ENCODE measurements at places on chromosomes 12 and 14.

DNA sequence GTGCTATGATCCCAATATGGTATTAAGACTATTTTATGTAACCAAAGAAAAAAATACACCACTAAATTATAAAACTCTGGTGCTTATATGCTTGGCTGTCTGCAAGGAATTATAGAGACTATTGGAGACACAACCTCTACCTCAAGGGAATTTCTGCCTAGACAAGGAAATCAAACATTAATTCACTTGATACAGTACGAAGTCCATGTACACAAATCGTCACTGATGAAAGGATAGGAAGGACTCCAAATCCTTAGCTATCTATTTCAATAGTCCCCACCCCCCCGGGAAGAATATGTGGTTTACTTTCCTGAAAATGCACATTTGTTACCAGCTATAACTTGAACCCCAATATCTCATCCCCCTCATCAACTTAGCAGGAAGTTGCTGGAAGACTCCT is 21.9 kb downstream of the RTN1 start:
- no peak for DNase-seq

DNA sequence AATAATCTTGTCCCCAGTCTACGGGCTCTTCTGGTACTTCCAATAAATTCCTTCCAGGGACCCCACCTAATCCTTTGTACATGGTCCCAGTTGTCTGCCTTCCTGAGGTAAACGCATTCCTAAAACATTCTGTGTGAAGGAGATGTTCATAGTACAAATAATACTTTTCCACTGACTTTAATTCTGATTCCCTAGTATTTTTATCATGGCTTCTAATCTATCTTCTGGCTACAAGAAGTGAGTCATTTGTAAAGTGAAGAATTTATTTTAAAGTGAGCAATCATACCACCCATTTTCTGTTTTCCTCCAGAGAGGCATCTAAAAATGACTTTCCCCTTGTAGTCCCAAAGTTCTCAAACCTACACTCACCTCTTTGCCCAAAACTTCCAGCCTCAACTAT is 65.9 kb upstream of the NUDT4 start:
- DNase-seq, result no peak

DNA sequence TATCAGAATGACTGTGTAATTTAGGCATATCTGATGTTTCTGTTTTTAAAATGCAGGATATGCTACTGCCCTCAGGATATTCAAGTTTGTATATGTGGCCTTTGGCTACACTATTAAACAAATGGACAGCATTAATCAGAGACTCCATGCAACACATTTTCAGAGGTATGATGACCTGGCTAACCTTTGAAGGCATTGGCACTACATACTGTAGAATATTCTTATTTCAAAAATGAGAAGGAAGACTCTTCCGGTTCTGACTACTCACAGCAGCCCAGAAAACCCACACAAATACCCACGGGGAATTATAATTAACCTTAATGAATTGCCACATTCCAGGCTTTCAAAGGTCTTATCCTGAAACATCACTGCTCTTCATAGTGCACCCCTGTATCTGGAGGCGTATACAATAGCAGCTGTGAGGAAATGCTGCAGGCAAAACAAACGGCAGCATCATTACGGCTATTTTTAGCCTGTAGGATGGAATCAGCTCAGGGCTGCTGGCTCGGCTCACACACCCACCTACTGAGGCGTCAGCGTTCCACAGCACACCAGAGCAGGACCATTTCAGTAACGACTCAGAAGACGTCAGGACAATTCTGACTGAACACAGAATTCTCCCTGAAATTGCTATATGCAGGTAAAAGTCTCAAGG is 648.5 kb downstream of the RPS29 start:
- no peak for DNase-seq

DNA sequence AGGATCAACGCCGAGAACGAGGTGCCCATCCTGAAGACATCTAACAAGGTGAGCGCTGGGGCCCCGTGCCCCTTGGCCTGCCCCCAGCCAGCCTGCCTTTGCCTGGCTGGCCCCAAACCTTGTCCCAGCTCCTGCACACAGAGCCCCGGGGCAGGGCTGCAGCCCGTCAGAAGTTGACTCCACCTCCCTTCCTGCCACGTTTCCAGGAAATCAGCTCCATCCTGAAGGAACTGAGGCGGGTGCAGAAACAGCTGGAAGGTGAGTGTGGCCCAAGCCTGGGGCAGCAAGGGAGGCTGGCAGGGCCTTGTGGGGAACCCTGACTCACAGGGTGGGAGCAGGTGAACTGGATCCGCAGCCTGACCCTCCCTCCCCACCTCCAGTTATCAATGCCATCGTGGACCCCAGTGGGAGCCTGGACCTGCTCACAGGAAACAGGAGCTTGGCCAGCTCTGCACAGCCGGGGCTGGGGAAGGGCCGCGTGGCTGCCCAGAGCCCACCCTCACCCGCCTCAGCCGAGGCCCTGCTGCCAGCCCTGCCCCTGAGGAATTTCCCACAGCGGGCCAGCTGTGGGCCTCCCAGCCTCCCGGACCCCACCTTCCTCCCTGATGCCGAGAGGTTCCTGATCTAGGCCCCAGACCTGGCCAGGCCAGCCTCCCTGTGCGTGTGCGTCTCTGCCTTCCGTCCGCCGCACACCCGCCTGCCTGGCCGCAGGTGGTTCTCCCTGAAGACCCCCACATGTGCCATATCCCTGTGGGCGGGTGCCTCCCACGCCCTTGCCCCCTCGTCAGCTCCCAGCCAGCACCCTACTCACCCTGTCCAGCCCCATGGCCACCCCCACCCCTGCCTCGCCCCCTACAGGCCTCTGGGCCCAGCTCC is 29.5 kb downstream of the CEP170B start:
- no peak for DNase-seq

- DNase-seq, result no peak
Measured at GRCh38 chr14:75267141-75267721, 11.4 kb upstream of the FOS start.

- no peak for DNase-seq
Measured at GRCh38 chr12:99611117-99611516, 36.4 kb upstream of the GARIN6 start.

DNA sequence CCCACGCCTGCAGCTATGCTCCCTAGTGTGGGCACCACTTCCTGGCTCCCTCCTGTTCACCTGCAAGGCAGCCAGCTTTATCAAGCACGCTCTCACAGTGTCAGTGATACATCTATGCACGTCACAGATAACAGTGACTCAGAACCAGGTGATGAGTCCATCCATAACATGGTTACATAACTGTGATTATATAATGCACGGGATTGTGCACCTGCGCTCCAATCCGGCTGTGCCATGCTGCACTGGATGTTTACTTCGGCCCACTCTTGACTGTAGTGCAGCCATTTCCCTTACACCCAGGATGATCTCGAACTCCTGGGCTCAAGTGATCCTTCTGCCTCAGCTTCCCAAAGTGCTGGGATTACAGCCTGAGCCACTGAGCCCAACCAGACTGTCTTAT is 38.4 kb upstream of the CEP83 start:
- no peak for DNase-seq

DNA sequence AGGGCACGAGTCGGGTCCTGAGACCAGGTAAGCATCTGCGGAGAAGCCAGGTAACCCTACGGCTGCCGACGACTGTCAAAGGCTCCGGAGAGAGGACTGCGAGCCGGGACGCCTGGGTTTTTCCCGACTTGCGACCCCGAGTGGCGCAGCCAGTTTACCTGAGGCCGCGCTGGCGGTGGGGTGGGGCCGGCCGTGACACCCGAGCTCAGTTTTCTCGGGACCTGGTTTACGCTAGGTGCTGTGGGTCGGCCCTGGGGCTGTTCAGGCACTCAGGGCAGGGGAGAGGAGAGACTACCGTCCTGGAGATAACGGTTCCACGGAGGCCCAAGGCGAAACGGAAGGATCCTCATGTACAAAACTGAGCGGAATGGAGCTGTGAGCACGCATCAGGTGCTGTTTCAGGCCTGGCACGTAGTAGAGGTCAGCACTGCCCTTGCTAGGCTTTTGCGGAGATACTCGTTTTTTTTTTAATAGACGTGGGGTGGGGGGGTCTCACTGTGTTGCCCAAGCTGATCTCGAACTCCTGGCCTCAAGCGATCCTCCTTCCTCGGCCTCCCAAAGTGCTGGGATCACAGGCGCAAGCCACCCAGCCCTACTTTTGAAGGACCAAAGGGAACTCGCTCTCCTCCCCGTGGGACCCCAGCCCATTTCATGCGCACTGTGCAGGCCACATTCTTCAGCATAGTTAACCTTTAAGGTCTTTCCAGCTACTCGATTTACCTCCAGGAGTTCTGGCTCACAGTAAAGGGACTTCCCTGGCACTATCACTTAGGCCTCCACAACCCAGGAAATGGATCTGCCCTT is 471 bp downstream of the MTRFR start:
- no peak for DNase-seq

GRCh38 chr12:50246873-50247612 is 36.3 kb downstream of the LIMA1 start:
- no peak for DNase-seq

DNA sequence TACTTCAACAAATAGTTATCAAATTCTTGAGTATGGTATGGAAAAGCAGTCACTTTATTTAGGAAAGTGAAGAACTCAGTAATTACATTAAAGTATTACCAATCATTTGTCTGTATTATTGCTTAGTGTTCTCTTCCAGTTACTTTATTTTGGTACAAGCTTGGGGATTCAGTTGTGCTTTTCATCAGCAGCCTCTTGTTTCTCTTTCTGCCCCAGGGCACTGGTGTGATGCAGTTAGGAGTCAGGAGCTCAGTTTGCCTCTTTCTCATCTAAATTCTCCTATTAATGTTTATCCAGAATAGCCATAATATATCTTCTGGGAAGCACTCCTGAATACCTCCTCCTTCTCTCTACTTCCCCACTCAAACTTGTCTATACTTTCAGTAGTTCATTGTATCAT is 25.7 kb downstream of the PMCH start:
- no peak for DNase-seq

GRCh38 chr14:67514650-67515385 is 18.3 kb upstream of the PLEKHH1 start:
- no peak for DNase-seq

GRCh38 chr12:93978553-93978952 is 169.8 kb upstream of the PLXNC1 start:
- DNase-seq, result no peak

- no peak for DNase-seq
Measured at GRCh38 chr14:30303350-30303749, 255.6 kb upstream of the G2E3 start.

DNA sequence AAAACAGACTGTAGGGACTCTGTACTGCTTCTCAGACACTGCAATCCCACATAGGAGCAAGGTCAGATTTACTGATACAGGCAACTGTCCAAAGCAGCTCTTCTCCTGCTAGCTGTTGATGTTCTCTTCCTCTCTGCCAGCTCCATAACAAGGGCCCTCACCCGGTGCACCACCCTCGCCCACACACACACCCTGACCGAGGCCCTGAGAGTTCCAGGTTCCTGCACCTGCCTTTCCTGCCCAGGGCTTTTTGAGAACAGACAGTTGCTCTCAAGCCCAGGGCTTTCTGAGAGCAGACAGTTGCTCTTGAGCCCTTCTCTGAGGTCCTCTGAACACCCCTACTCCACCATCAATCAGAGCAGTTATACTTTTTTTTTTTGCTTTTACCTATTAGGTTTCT is 233.8 kb upstream of the GARIN6 start:
- DNase-seq, result no peak

DNA sequence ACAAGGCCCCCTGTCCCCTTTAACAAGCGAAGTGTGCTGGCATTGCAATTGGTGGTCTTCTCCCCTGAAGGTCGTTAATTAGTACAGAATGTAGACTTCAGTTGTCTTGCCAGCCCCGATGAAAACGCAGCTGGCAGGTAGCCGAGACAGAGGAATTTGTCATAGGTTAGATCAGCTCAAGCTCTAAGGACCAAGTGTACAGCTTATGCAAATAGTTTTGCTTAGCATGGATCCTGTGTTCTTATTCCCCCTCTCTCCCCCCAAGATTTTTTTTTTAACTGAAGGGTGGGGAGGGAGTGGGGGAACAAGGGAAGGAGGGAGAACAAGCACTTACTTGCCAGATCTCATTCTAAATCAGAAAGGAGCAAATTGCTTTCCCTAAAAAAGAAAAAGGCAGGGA is 58.6 kb upstream of the PARP11 start:
- no peak for DNase-seq

DNA sequence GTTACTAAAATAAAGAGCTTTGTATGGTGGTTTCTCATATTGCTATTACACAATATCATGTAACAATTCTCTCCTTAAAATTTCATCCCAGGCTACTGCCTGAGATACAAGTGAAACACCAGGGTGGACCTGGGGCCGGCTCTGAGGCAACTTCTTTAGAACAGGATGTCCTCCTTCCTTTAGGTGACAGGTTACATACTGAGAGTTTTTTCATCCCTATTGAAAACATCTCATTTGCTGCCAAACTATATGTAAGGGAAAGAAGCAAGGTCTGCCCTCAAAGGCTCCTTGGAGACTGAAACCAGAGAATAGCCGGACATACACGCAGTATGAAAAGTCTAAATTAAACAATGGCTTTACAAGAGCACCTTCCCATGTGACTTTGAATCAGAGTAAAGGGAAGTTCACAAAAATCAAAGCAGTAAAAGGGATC is 139.9 kb downstream of the DUSP6 start:
- no peak for DNase-seq

DNA sequence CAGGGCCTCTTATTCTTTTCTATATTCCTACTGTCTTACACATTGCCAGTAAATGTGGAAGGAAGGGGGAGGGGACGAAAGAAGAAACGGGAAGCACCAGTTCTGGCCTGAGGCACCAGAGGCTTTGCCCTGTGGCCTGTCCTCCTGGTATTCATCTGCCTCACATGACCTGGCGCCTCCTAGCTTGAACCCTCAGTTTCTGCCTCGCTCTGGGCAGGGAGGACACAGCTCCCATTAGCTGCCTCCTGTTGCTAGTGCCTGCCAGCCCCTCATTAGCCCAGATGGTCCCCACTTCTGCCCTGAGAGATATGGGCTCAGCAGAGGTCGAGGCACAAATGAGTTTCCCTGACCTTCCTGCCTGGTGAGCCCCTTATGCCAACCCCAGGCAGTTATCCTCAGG is 3.0 kb upstream of the PLEKHG6 start:
- no peak for DNase-seq

GRCh38 chr12:81176796-81177195 is 98.9 kb downstream of the ACSS3 start:
- DNase-seq, result no peak

DNA sequence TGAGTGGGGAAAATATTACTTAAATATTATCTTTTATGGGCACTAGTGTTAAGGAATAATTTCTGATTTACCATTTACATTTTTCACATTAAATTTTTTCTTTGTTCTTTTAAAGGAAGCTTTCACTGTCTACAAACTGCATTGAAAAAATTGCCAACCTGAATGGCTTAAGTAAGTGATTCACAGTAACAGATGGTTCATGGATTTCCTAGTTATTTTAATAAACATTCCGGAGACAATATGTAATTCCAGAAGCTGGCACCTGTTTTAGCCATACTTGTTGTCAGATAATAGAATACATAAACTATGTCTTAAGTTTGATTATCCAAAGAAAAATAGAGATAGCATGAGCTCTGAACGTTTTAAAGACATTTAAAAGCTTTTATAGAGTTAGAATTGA is 17.1 kb downstream of the DNAL1 start:
- DNase-seq, result no peak

DNA sequence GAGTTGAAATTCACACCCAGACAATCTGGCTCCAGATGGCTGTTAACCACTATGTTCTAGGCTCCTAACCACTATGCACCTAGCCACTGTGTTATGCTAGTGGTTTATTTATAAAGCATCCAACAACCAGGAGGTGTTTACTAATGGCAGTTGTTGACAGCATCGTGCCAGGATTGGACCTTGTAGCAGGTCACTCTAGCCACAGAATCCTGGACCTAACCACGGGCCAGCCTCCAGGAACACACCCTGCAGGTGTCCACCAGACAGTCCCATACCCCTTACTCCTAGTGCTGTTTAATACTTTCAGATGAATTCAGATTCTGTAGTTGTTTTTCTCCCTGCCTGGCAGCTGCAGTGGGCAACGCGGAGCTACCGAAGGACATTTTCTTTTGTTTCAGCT is 109.4 kb upstream of the MYL2 start:
- no peak for DNase-seq
